ENCODE measurements at places on chromosomes 5 and 9.

DNA sequence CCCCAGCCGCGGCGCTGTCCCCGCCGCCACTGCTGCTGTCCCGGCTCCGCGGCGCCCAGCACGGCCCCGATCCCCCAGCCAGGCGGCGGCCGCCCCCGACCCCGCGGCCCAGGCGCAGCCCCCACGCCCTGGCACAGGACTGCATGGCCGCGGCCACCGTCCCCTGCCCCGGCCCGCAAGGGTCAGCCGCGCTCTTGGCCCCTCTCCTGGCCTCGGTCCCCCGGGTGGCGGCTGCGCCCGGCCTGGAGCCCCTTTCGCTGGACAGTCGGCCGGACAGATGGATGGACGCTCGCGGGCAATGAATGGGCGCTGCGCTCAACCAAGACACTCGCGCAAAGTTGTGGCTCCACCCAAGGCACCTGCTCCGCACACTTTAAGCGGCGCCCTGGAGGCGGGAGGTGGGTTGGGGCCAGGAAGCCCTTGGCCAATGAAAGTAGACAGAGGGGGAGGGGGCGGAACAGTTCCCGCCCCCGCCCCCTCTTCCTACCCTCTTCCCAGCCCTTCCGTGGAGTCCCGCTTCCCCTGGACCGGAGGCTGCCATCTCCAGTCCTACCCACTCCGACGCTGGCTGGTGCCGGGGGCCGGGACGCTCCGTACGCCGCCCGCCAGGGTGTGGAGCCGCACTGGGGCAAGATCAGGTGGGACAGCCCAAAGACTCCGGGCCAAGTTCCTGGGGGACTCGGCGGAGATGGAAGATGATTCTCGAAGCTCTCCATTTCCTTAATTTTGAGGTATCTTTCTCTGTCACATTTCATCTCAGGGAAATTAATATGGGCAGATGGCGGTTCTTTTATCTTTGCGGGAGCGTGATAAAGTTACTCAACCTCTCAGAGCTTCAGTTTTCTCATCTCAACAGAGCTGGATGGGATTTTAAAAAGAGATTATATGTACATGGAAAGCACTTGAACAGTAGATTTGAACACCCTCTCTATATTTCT, at the start of gene GLDC:
GLDC (minus strand) TSS at position 375 of the 938 bp plus-strand sequence; CDS start at position 145, 230 bp downstream.
- H3K27me3 ChIP-seq, result peaks cover 7% of the 10 kb centered on the region
- peak; percentile 69 for DNase-seq
- H3K27ac ChIP-seq, result no peak within 1 kb of the TSS

DNA sequence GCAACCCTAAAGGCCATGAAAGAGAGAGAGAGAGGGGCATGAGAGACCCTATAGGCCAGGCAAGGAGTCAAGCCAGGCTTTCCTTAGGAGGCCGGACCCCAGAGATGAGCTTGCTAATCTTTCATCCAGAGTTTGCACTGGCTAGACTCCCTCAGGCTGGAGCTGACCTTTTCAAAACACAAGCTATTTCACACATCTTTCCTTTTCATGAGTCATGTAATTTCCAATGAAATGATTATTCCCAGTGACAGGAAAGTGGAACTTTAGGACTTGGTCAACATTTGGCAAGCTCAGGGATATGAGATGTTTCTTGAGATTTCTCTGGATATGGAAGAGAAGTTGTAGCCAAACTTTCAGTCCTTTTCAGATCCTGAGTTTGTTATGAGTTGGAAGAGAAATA, 117.7 kb downstream of the TARS1 start:
- DNase-seq, result no peak
- no peak overlapping the region for H3K27ac ChIP-seq
- H3K4me1 ChIP-seq, result no peaks in the 10 kb centered on the region
- no peaks in the 10 kb centered on the region for H3K36me3 ChIP-seq
- H3K4me3 ChIP-seq, result no peak overlapping the region

DNA sequence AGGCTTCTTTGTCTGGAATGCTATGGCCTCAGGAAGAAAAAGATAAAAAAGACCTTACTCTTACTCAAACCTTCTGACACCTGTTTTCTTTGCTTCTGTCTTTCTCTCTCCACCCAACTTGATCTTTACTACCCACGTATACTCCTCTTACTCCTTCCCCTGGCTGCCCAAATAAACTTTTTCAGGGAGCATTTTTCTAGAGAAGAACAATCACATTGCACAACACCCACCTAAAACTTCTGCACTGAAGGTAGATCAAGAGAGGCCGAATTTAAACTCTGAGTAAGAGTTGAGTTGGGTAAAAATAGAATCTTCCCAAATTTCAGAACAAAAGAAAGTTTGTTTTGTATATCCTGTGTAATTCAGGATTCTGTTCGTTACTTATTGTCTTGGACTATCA, 3.9 kb downstream of the TEX48 start:
- no peak for DNase-seq
- no peak overlapping the region for H3K4me3 ChIP-seq
- no peaks in the 10 kb centered on the region for H3K36me3 ChIP-seq
- H3K4me1 ChIP-seq, result no peaks in the 10 kb centered on the region
- no peak overlapping the region for H3K27ac ChIP-seq

- peaks cover 11% of the 10 kb centered on the region for H3K36me3 ChIP-seq
- no peak overlapping the region for H3K27ac ChIP-seq
- DNase-seq, result no peak
- no peaks in the 10 kb centered on the region for H3K4me1 ChIP-seq
- H3K4me3 ChIP-seq, result no peak overlapping the region
Measured at GRCh38 chr5:134133995-134134541, 19.6 kb downstream of the TCF7 start.

GRCh38 chr9:69097064-69097463, 61.5 kb downstream of the FXN start:
- H3K36me3 ChIP-seq, result no peaks in the 10 kb centered on the region
- H3K27ac ChIP-seq, result peak overlapping the region; percentile 91
- H3K4me3 ChIP-seq, result no peak overlapping the region
- peak; percentile 92 for DNase-seq
- H3K4me1 ChIP-seq, result no peaks in the 10 kb centered on the region
- no peaks in the 10 kb centered on the region for H3K27me3 ChIP-seq

DNA sequence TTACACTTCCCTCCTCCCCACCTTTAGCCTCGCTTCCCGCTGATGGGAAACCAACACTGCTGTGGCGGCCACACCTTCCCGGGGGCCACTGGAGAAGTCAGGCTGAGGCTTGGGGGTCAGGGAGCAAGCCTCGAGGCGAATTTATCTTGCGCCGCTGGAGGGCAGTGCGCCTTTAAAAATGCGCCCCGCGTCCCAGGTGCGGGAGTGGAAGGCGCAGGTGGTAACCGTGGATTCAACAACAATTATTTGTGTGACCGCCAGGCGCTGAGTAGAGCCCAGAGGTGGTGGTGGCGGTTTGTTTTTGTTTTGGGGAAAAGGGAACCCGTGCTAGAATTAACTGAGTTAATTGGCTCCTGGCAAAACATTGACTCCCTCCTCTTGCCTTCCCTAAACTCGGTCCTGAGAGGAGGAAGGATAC, 1.1 kb downstream of the CFAP77 start:
- H3K27me3 ChIP-seq, result no peaks in the 10 kb centered on the region
- no peak overlapping the region for H3K4me3 ChIP-seq
- no peaks in the 10 kb centered on the region for H3K4me1 ChIP-seq
- H3K36me3 ChIP-seq, result no peaks in the 10 kb centered on the region
- DNase-seq, result peak; percentile 60

GRCh38 chr5:126186210-126186609, 237.0 kb upstream of the GRAMD2B start:
- no peak overlapping the region for H3K27ac ChIP-seq
- no peaks in the 10 kb centered on the region for H3K27me3 ChIP-seq

DNA sequence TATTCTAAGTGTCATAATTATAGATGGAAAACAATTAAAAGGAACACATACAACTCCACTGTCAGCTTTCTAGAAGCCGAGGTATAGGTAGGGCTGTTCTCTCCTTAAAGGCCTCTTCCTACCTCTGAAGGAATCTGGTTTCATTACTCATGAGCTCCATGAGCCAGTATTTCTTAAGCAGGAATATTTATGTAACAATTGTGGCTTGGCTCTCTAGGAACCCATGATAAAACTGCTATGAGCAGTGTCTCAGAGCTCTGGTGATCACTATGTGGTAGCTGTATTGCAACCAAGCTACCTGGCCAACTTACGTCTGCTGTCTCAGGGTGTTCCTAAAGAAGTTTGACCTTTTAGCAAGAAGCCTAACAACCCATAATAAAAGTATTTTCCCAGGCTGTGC, 157.7 kb downstream of the CEP120 start:
- H3K27ac ChIP-seq, result no peak overlapping the region
- H3K27me3 ChIP-seq, result no peaks in the 10 kb centered on the region
- H3K4me1 ChIP-seq, result no peaks in the 10 kb centered on the region
- H3K4me3 ChIP-seq, result no peak overlapping the region
- no peaks in the 10 kb centered on the region for H3K36me3 ChIP-seq

DNA sequence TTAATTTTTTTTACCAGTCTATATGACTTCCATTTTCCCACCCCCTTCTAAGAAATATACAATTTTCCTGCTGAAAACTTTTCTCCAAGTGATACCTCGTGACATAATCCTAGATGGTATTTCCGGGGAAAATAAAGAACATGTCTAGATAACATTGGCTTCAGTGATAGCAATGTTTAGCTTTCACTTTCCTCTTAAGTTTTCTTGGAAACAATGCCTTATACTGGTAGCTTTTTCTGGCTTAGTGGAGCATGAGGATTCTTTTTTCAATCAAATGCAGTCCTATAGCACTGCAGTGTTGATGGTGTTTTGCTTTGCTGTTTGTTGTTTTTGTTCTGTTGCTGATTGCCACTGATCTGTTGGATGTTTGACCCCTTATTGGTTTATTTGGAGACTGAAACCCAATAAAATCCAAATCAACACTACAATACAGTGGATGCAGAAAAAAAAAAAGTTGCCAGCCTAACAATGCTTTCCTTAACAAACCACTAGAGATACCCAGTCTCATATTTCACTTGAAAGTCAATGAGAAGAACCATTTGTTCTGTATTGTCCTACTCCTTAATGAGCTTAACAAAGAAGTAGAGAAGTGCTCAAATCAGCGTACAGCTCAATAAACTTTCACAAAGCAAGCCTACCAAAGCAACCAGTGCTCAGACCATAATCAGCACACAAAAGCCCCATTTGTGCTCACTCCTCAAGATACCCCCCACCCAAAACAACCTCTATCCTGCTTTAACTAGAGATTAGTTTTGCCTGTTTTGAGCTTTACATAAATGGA, 74.2 kb upstream of the GRAMD2B start:
- no peak overlapping the region for H3K27ac ChIP-seq
- no peaks in the 10 kb centered on the region for H3K36me3 ChIP-seq
- H3K4me3 ChIP-seq, result no peak overlapping the region
- no peaks in the 10 kb centered on the region for H3K4me1 ChIP-seq
- H3K27me3 ChIP-seq, result no peaks in the 10 kb centered on the region
- DNase-seq, result no peak

DNA sequence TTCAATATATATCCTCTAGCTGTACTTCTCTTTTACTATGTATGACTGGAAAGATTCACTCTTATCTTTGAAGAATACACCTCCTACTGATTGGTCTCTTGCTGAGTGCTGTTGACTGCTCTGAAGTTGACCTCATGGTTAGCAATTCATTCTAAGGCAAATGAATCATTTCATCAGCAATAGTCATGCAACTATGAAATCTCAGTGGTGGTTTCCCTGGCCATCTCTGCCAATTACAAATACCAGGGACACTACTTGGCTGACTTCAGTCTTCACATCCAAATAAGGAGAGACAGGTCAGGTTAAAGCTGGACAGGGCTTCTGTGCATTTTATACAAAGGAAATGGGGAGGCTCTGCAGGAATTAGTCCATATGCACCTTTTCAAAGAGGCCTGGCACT, 333.5 kb upstream of the ACTBL2 start:
- no peaks in the 10 kb centered on the region for H3K27me3 ChIP-seq
- H3K4me1 ChIP-seq, result no peaks in the 10 kb centered on the region
- no peak for DNase-seq
- H3K27ac ChIP-seq, result no peak overlapping the region

- H3K27ac ChIP-seq, result peak overlapping the region; percentile 11
- H3K36me3 ChIP-seq, result peaks cover 13% of the 10 kb centered on the region
- H3K27me3 ChIP-seq, result no peaks in the 10 kb centered on the region
- H3K4me3 ChIP-seq, result no peak overlapping the region
- H3K4me1 ChIP-seq, result peaks cover 31% of the 10 kb centered on the region
- DNase-seq, result no peak
Measured at GRCh38 chr5:68260467-68260866, 44.9 kb downstream of the PIK3R1 start.

DNA sequence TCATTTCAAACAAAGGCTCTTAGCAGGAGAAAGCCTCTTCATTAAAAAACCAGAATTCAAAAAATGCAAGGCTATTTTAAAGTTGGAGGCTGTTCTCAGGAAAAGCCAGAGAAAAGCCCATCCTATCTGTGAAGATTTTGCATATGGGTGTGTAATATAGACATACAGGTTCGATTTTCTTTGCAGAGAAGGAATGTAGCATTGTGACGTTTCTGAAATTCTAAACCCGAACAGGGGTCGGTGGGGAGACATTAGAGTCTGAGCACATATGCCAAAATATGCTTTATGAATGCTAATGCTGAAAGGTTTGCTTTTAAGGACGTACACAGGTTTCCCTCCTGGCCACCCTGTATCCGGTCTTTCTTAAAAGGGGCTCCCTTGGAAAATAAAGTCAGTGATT, 363.1 kb upstream of the PAPPA start:
- H3K27ac ChIP-seq, result no peak overlapping the region
- H3K27me3 ChIP-seq, result no peaks in the 10 kb centered on the region
- H3K4me1 ChIP-seq, result no peaks in the 10 kb centered on the region
- H3K4me3 ChIP-seq, result no peak overlapping the region
- no peak for DNase-seq
- H3K36me3 ChIP-seq, result no peaks in the 10 kb centered on the region

DNA sequence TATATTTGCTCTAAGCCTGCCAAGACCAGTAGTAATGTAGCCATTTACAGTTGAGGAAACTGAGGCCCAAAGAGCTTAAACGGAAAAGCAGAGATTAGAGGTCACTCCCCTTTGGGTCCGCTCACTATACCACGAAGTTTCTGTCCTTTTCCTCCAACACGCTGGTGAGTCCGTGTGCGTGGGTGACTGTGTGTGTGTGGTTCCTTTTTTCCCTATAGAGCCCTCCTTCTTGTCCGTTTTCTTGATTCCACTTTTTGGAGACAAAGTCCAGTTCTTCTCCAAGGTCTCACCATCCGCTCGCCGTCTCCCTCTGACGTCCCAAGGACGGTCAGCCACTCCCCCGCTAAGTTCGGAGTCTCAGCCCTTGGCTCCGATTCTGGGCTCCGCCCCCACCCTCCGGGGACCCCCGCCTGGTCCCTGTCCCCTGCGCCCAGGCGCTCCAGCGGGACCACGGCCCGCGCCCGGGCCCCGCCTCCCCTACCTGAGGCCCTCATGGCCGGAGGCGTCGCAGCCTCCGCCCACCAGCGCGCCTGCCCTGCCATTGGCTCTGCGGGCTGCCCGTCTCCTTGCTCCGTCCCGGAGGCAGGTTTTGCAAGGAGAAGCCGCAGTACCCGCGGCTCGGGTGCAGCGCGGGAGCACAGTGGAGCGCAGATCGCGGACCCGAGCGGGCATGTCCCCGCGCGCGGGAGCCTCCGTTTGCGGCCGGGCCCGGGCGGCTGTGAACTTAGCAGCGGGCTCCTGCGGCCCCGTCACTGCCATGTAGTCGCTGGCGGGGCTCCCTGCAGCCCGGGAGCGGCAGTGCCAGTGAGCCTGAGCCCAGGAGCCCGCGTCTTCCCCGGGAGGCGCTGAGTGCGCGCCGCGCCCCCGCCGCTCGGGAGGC, at the start of gene MAST4:
MAST4 (plus strand) TSS at position 638 of the 880 bp plus-strand sequence. CDS start 263 bp downstream, outside the sequence.
- H3K36me3 ChIP-seq, result no peaks in the 10 kb centered on the region
- H3K27me3 ChIP-seq, result peaks cover 2% of the 10 kb centered on the region
- peak; percentile 96 for DNase-seq
- no peaks in the 10 kb centered on the region for H3K4me1 ChIP-seq
- H3K27ac ChIP-seq, result peak within 1 kb of the TSS; percentile 0
